Foreskin keratinocyte (primary cell): ENCODE measurements at places on chromosomes 7 and 10. TPM values are rescaled to one million over a fixed set of nuclear protein-coding genes. Genes with fewer than 3 reads are reported as not detected.

GRCh38 chr7:100694098-100694745, at the start of gene GIGYF1:
GIGYF1 (minus strand) TSS chr7:100694250; CDS start chr7:100688238, 6,012 bp downstream.
- DNase-seq, result no peak

DNA sequence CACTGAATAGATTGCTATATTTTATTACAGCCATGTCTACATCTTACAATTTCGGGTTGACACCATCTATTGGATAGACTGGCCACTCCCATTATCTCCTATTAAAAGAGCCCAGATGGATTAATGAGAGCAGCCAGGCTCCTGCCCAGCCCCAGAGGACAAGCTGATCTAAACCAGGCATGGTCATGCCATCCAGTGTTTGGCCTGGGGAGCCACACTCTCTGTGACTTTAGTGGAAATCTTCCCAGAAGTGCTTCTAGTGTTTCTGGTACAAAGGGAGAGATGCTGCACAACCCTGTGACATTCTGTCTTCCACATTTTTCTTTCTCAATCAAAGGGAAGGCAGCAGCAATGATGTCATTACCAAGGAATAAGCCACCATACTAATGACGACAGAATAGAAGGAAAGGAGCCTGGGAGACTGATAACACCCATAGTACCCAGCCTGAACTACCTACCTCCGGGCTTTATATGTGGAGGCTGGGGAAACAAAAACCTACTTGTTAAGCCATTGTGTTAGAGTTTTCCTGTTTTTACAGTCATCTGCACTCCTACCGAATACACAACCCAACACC, 5.0 kb downstream of the NEBL start:
- DNase-seq, result no peak

GRCh38 chr7:17745610-17746009, 194.7 kb downstream of the SNX13 start:
- DNase-seq, result no peak

DNA sequence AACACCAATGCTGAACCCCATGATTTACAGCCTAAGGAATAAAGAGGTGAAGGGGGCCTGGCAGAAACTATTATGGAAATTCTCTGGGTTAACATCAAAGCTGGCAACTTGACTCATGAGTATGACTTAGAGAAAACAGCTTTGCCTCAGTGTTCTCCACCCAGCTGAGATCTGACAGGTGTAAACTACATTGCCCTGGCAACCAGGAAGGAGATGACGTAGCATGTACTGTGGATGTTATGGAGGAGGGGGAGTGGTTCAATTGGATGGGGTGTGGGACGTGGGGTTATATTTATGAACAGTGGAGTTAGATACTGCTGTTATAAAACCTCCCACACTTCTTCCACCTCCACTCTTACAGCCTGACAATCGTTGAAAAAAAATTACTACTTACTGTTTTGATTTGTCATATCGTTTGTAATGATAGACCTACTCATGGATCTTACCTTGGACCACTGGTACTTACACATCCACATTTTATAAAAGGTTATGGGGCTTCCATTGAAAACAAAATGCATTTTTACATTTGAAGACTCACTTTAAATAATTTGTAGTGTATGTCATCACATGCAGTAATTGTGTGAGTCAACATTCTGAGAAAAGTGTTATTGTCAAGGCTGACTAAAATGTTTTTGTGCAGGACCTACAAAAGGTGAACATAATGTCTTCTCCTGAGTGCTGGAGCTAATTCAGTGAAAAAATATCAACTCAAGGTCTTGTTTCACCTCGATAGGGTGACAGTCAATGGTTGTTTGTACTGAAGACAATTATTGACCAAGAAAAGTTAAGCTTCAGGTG, 6.4 kb downstream of the OR2F1 start:
- DNase-seq, result peak; percentile 27

DNA sequence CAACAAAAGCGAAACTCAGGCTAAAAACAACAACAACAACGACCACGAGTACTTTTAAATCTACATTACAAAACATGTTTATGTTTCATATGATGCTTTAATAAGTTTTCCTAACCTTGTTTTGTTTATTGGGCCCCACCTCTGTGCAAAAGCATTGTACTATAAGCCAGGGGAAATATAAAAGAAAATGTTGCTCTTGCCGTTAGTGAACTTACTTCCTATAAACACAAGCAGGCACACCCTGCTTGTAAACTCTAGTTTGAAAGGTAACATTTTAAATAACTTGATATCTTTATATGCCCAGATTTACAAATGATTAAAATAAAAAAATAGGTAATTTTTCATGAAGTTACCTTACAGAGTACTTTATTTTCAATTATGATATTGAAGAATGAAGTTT, 19.2 kb upstream of the EPC1 start:
- DNase-seq, result no peak

GRCh38 chr10:74332398-74332797, 181.4 kb downstream of the ADK start:
- DNase-seq, result no peak

DNA sequence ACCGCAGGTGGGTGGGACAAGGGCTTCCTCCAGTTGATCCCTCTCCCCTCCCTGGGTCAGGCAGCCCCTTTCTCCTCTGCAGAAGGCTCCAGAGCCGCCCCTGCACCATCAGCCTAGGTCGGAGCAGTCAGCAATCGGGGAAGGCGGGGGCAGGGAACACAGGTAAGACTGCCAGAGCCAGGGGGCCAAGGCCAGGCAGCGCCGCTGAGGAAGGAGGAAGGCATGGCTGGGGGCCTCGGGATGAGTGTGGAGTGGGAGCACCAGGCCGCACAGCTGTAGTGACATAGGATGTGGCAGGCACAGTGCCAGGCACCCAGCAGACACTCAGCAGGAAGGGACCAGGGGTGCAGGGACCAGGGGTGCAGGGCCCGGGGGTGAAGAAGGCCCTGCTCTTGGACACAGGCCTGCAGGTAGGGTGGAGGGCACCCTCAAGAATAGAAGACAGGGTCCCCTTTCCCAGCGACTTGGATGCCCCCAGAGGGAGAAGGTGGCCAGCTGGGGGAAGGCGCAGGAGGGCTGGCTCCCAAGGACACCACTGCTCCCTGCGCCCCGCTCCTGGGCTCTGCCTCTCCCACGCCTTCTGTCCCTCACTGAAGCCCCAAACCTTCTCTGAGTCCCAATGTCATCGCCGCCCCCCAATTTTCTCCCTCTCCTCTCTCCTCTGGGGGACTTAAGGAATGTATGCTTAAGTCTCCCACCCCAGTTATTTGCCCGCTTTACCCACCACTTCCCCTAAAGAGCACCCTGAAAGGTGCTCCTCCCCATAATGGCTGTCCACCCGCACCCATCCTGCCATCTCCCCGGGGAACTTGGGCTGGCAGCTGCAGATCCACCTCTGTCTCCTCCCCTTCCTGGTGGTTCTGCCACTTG, 38.5 kb downstream of the CAMK2B start:
- DNase-seq, result no peak

DNA sequence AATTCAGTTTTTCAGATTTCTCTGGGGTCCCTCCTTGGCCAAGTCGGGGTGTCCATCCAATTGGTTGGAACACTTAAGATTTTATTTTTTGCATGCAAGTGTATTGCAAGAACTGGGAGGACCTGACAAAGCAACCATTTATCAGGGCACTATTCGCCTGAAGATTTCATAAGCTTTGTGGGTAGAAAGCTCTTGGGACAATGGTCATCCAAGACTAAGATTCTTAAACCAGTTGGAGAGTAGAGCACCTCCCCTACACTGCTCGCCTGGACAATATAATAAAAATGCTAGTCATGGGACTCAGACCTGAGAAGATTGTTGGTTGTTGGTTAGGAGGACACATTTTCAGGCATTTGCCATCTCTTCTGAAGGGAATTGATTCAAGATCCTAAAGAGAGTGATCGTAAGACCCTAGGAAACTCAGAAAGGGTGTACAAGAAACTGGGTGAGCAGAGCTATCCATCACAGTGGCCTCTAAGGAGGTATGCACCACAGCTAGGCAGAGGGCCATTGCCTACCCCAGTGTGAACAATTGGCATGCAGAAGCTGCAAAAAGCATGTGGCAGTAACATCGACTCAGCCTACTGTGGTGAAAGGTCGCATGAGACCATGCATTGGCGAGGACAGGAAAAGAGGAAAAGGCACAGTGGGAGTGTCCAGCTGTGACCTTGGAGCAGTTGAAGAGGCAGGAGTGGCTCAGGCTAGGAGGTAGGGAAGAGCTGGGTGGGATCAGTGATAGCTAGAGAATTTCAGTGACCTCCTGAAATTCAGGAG, 1235.3 kb upstream of the AUTS2 start:
- DNase-seq, result no peak

GRCh38 chr10:126110489-126111180, 214.3 kb downstream of the FANK1 start:
- no peak for DNase-seq

GRCh38 chr7:93435791-93436190, 138.7 kb downstream of the CALCR start:
- DNase-seq, result no peak

- DNase-seq, result peak; percentile 31
These were observed 664.8 kb upstream of the SEMA3D start for GRCh38 chr7:85851571-85852193.

DNA sequence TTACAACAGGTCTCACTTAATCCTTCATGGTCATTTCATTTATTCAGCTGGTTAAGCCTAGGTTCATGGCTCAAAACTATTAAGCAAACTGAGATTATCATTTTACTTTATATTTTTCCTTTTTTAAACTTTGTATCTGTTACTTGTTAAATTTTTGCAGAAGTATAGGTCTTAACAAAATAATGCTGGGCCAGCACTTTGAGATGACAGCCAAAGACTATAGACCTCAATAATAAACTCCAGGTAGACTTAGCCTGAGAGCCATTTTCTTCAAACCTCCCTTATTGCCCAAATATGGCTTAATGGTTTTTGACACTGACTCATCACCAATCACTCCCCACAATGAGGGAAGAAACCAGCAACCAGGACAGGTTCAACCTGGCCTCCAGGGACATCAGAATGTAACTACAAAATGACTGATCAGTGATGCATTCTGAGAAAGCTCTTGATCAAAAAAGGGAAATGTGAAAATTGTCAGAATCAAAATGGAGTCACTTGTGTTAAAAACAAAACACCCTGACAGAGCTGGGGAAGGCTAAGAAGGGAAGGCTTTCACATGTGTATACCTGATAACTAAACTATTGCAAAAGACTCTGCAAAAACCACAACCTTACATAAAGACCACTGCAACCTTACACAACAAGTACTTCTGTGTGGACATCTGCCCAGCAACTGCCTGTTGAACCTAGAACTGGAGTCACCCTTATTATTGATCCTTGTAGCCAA, 2.1 kb upstream of the CCDC126 start:
- DNase-seq, result peak; percentile 82

- DNase-seq, result peak; percentile 100
These were observed 28.2 kb downstream of the PFKP start for GRCh38 chr10:3095373-3096139.

- DNase-seq, result peak; percentile 29
These were observed 33.1 kb upstream of the GALNT11 start for GRCh38 chr7:151992375-151992774.

DNA sequence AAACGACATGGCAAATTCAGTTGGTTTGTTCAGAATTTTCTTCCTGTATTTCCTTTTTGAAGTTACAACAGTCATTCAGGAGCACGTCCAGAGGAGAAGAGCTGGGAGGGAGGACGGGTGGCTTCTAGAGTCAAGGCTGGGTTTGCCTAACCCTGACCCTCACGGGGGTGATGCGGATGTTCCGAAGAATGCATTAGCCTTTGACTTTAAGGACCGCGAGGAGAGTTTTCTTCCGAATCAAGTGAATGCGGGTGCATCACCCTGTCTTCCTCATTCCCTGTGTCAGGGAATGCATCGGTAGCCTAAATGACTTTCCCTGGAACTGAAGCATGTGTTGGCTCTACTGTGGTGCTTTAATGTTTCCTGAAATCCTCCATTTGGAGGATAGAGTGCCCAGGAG, 396.6 kb upstream of the GALNT17 start:
- DNase-seq, result no peak

- no peak for DNase-seq
These were observed at the start of gene TMEM140 for GRCh38 chr7:135147899-135148721. TMEM140 (plus strand) TSS chr7:135148072; CDS start chr7:135164442, 16,370 bp downstream.

DNA sequence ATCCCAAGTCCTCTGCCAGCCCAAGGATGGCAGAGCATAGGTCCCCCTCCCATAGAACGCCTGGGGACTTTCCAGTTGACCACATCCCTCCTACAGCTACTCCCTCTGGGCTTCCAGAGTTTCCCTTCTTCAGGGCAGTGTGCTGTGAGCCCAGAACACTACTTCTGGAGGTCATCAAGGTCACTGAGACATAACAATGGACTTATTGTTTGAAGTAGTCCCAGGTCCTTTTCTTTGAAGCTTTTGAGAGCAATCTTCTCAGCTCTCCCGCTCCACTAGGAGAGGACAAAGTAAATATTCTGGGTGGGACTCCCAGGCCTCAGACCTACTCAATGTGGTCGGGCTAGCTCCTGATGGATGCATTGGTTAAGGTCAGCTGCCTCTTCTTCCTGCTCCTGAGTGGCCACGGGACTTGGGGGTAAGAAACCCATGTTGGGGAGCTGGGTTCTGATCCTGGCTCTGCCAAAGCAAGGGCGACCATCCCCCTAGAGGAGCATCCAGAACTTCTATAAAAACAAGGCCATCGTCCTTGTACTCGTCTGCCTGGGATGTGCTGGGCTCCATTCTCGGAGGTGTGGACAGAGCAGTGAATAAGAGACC, 83.5 kb upstream of the DDC start:
- no peak for DNase-seq

- DNase-seq, result no peak
These were observed 22.8 kb downstream of the PRKAG2 start for GRCh38 chr7:151853896-151854719.

- DNase-seq, result no peak
These were observed 4.2 kb downstream of the GLRX3 start for GRCh38 chr10:130140425-130140824.

GRCh38 chr7:32070406-32071360, at the start of gene PDE1C:
PDE1C (minus strand) TSS chr7:32070407.
- peak; percentile 27 for DNase-seq

- no peak for DNase-seq
These were observed 328.4 kb upstream of the AOAH start for GRCh38 chr7:37052705-37053104.

- DNase-seq, result no peak
These were observed 42.5 kb downstream of the SYPL1 start for GRCh38 chr7:106069471-106070200.

- DNase-seq, result no peak
These were observed 224.8 kb downstream of the ZNF248 start for GRCh38 chr10:37632641-37633040.

Gene BUD23
- total RNA-seq, result 55.8 and 55.9 TPM in 2 replicates

Gene BAMBI
- 3.6 and 6.8 TPM in 2 replicates for total RNA-seq

Gene HTRA1
- total RNA-seq, result 375 and 388 TPM in 2 replicates

Gene LIPJ
- total RNA-seq, result not detected in 2 replicates

Gene GPC2
- total RNA-seq, result 1.4 TPM in 2 replicates

Gene GNAI1
- 48.4 and 53.9 TPM in 2 replicates for total RNA-seq

Gene PIK3CG
- total RNA-seq, result not detected in 2 replicates

Gene PNLIPRP2
- total RNA-seq, result not detected in 2 replicates

Gene TRIM74
- 0.07 TPM in 1 of 2 replicates, not detected in the other for total RNA-seq

Gene VPS37D
- 1.4 and 2.1 TPM in 2 replicates for total RNA-seq

Gene NODAL
- total RNA-seq, result 0.14 TPM in 2 replicates

Gene LIPN
- total RNA-seq, result not detected in 2 replicates

Gene CARD11
- total RNA-seq, result 22.3 and 27.7 TPM in 2 replicates

Gene DEPP1
- 0.60 and 0.75 TPM in 2 replicates for total RNA-seq

Gene FAS
- total RNA-seq, result 18.0 and 24.1 TPM in 2 replicates

Gene MYOF
- 227 and 235 TPM in 2 replicates for total RNA-seq

Gene SLC18A2
- not detected in 2 replicates for total RNA-seq

Gene SPDYE8
- total RNA-seq, result not detected in 2 replicates

Gene ZNF487
- total RNA-seq, result 2.7 and 3.0 TPM in 2 replicates

Gene TMEM270
- total RNA-seq, result not detected in 2 replicates
